AG08395 (cell line): ENCODE measurements at places on chromosomes 7 and 10.

GRCh38 chr10:21135023-21135931 is 238.2 kb upstream of the NEBL start:
- no peak for DNase-seq

- DNase-seq: peak; percentile 95
Observed at GRCh38 chr7:36227223-36227622, 74.2 kb downstream of the EEPD1 start.

GRCh38 chr10:128884496-128885072 is 582.5 kb upstream of the MGMT start:
- DNase-seq: no peak

- no peak for DNase-seq
Observed at GRCh38 chr10:19817231-19817933, 1.1 kb downstream of the PLXDC2 start.

DNA sequence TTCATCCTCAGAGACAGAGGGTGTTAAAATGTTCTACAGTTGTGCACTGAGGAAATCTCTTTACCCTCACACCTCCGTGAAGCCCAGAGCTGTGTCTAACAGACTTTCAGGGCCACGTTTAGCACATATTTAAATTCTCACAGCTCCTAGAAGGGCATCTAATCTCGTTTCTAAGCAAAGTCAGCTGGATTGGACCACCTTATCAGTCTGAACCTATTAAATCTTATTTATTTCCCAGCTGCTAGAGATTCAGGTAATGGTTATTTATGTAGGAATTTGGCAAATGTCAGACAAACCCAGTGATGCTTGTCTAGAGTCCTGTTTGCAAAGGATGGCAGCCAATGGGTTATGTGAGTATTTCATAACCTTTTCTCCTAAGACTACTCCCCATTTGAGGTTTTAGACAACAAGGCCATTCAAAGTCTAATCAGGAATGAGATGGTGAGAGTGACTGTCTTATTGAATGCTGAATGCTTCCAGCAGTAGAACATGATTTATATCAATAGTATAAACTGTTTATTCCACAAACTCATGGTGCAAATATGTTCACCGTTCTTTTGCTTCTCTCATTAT is 54.8 kb upstream of the EXOC4 start:
- DNase-seq: no peak

GRCh38 chr10:44967616-44968015 is 8.0 kb downstream of the RASSF4 start:
- DNase-seq: no peak

DNA sequence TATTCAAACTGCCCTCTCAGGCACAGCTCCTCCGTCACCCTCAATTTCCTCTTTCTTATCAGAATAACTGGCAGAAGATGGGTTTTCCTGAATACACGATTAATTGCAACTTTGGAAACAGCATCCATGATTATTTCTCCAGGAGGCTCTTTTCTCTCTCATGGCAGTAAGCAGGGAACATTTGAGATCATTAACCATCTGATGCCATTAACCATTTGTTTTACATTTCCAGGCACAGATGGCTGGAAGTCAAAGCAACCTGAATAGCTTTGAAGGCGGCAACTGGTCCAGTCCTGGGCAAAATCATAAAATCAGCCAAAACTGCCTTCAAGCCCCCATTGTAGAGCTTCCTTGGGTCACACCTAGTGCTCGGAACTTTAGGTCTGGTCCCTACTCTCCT is 289.5 kb upstream of the AOAH start:
- DNase-seq: no peak

- no peak for DNase-seq
Observed at GRCh38 chr10:127899766-127900387, 7.0 kb upstream of the PTPRE start.

GRCh38 chr10:74000892-74001669 is 3.2 kb downstream of the VCL start:
- DNase-seq: no peak

DNA sequence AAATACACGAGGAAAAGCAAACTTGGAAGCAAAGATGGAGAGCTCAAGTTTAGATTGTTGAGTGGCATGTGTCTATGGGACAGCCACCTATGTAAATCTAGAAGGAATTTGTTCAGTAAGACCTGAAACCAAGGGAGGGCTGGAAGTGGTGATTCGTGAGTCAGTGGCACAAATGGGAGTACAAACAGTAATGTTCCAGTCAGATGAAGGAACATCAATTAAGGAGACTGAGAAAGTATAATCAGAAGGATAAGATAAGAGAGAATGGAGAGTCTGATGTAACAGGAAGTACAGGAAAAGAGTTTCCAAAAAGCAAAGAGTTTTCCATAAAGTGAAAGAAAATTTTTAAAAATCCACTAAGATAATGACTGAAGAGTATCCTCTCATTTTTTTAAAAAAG is 544.2 kb downstream of the KIF20B start:
- no peak for DNase-seq

DNA sequence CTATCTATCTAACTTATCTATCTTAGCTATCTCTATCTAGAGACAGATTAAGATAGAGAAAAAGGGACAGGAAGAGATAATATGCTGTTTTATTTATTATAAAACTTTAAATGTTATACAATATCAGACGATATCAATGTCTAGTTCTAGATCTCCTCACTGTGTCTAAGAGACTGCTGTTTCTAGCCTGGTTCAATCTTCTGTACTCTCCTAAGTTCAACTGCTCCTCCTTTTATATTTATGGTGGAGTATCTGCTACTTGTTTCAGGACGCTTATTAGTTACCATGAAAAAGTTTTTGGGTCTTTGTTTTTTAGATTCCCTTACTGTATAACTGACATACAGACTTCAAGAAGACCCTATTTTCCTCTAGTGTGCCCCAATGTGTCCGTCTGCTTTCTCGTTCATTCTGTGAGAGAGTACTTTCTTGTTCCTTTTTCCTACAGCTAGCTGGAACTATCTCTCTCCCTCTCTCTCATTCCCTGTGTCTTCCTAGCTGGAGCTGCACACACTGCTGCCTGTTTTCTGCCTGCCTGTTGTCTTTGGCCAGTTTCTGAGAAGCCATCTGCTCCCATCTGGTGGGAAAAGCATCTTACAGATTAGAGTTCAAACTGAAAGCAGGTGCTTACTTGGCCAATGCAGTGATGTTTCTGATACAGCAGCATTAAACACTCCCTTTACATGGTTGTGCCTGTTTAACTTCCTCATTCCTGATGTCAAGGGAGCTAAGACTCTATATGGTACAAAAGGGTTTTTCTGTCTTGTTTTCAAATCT is 49.4 kb upstream of the ARL4A start:
- no peak for DNase-seq

DNA sequence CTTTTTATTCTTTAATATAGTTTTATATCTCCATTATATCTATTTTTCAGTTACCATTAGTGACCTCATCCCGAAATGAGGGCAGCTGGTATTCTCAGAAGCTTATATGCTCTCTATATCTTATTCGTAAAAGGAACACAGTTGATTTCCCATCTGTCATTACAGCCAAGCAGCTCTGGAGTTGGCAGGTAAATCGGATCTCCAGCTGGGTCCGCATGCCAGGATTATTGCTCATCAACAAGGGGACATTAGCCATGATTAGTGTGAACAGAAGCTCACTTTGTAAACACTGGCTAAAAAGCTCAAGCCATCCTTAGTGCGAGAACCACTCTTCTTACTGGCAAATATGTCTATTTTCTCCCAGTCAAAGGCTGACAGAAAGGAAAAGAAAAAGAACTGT is 180.3 kb downstream of the NPSR1 start:
- no peak for DNase-seq

GRCh38 chr10:23155169-23155568 is 36.9 kb upstream of the PTF1A start:
- no peak for DNase-seq

GRCh38 chr7:6385909-6386560 is 61.7 kb downstream of the DAGLB start:
- no peak for DNase-seq

DNA sequence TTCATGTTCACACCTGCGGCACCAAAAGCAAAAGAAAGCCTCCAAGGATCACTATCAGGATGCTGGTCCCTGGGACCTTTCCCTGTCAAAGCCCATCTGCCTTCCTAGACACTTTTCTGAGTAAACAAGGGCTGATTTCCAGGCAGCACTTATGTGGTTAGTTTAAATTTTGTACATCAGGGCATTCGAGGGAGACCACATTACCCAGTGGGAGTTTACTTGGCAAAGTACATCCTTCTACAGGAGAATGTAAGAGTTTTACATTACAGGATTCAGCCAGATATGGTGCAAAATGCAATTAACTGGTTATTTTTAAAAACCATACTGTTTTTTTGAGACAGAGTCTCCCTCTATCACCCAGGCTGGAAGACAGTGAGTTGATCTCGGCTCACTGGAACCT is 132.1 kb downstream of the CSTF2T start:
- DNase-seq: no peak

GRCh38 chr10:100986623-100986951 is 710 bp downstream of the MRPL43 start:
- no peak for DNase-seq

GRCh38 chr7:86953653-86954336 is 105.7 kb downstream of the ELAPOR2 start:
- DNase-seq: no peak

DNA sequence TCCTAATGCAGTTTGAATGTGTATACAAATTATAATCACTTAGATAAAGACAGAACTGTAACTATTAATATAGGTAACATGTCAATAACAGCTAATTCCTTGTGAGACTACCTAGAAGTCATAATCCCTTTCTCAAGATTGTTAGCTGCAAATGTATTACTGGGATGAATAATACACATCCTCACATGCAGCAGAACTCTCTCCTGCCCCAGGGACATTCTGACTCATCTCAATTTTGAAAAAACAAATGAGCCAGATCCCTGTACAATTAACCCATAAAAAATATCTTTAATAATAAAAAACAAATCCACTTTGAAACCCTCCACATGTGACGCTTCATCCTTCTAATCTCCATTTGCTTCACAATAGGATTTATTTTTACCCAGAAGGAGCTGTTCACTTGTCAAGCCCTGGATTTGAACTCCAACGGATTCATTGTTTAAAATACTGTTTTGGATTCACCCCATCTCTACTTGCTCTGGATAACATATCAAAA is 428.4 kb upstream of the TEX47 start:
- DNase-seq: peak; percentile 6

- peak; percentile 8 for DNase-seq
Observed at GRCh38 chr7:29806995-29807841, 910 bp downstream of the WIPF3 start.
